ENCODE measurements at places on chromosomes 11 and 22.

DNA sequence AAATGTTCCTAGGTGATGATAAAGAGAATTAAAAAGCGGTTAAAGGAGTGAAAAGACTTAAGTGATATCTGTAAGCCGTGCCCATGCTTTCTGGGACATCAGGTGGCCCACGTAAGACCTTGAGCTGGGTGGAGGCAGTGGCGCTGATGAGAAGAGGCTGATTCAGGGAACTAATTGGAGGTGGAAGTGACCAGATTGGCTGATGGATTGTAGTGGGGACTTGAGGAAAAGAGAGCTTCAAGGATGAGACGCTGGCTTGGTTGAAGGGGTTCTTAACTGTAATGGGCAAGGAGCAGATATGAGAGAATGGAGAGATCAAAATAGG, 69.1 kb upstream of the EP300 start:
- DNase-seq: no peak

- no peak for DNase-seq
Observed at GRCh38 chr11:129930743-129931142, 35.4 kb upstream of the NFRKB start.

GRCh38 chr11:109629734-109630133, 207.7 kb downstream of the C11orf87 start:
- no peak for DNase-seq

GRCh38 chr11:61174273-61174672, 13.0 kb upstream of the VPS37C start:
- DNase-seq: no peak

DNA sequence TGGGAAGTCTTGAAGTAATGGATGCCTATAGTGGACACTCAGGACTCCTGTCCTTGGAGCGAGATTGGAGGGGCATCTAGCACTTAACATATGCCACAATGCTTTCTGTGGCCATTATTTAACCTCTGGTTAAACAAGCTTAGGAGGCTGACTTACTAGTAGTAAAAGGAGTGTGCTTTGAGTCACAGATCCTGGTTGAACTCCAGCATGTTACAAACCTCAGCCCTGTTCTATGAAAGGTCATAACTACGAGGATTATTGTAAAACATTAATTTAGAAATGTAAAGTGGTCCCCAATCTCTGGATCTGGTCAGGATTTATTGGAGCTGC, 1.1 kb upstream of the LBHD1 start:
- DNase-seq: no peak
